ENCODE measurements at places on chromosomes 3 and 15.

GRCh38 chr3:119324899-119325298 is 30.7 kb downstream of the ARHGAP31 start:
- no peak for DNase-seq

DNA sequence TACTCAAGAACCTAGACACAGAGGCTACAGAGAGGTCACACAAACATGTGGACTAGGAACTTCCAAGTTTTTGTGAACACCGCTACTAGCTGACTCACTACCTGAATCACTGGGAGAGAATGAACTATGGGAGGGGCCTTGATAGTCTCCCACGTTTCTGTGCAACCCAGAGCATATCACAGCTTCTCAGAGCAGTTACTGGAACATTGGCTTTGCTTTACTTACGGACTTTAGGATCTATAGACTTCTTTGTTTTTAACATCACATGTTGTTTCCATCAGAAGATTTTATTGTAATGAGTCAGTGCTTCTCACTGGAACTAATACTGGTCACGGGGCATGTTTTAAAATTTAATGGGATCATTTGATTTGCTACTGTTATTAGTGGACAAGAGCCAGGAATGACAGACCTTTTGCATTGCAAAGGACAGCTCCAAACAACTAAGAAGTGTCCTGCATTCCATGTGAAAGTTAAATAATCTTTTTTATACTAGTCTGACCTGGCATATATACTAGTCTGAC is 35.6 kb downstream of the RTP4 start:
- DNase-seq, result peak; percentile 96

- no peak for DNase-seq
Observed at GRCh38 chr15:39473298-39473947, 107.5 kb upstream of the THBS1 start.

DNA sequence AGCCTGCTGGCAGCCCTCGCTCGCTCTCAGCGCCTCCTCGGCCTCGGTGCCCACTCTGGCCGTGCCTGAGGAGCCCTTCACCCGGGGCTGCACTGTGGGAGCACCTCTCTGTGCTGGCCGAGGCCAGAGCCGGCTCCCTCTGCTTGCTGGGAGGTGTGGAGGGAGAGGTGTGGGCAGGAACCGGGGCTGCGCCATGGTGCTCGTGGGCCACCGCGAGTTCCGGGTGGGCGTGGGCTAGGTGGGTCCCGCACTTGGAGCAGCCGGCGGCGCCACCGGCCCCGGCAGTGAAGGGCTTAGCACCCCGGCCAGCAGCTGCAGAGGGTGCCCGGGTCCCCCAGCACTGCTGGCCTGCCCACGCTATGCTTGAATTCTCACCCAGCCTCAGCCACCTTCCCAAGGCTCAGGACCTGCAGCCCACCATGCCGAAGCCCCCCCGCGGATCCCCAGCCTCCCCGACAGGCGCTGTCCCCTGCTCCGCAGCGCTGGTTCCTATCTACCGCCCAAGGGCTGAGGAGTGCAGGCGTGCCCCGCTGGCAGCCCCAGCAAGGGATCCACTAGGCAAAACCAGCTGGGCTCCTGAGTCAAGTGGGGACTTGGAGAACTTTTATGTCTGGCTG is 863.3 kb downstream of the IGSF11 start:
- no peak for DNase-seq

DNA sequence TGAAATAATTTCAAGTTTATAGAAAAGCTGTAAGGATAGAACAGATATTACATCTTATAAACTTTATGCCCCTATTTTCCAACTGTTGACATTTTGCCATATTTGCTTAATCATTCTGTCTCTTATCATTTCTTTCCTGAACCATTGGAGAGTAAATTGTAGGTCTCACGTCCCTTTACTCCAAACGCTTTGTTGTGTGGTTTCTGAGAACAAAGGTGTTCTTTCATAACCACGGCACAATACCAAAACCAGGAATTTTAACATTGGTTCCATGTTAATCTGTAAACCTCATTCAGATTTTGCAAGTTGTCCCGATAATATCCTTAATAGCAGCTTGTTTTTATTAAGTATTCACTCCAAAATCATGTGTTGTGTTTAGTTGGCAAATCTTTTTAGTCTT is 134.8 kb downstream of the AKAP13 start:
- DNase-seq, result no peak

GRCh38 chr3:194000100-194000499 is 135.8 kb upstream of the HES1 start:
- no peak for DNase-seq

DNA sequence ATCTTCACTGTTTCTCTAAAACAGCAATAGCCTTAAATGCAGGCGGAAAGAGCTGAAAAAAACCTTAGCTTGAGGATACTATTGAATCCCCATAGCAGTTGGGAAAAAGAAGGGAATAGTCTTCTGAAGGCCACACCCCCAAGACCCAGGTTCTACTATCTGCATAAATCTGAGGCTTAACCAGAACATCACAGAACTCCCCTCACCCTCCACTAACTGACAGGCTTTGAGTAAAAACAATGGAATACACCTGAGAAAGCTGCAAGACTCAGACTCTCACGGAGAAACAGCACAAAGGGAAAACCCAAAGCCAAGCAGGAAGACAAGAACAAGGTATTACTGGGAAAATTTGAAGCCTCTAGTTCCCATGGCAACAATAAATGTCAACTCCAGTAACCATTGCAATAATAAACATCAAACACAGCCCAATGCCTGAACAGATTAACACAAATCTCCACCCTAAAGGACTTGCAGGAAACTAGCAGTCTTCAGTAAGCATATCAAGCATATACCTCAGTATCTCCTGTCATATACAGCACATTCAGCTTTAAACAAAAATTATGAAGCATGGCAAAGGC is 56.4 kb downstream of the TMCC1 start:
- DNase-seq, result peak; percentile 22

- peak; percentile 29 for DNase-seq
Observed at GRCh38 chr3:125202197-125202596, 10.4 kb downstream of the SLC12A8 start.

- DNase-seq, result no peak
Observed at GRCh38 chr3:12425850-12426579, 58.3 kb upstream of the TSEN2 start.

GRCh38 chr15:63396152-63396928 is 14.7 kb upstream of the CA12 start:
- DNase-seq, result no peak

DNA sequence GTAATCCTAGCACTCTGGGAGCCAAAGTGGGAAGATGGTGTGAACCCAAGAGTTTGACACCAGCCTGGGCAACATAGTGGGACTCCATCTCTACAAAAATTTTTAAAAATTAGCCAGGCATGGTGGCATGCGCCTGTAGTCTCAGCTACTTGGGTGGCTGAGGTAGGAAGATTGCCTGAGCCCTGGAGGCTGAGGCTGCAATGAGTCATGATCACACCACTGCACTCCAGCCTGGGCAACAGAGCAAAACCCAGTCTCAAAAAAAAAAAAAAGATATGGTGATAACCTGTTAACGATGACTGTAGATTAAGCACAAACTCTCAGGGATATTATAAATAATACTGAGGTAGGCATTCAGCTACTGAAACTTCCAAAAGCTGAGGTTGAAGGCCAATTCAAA is 107.5 kb downstream of the SLC49A4 start:
- no peak for DNase-seq

GRCh38 chr3:163773136-163773535 is 1305.2 kb downstream of the SI start:
- DNase-seq, result no peak

DNA sequence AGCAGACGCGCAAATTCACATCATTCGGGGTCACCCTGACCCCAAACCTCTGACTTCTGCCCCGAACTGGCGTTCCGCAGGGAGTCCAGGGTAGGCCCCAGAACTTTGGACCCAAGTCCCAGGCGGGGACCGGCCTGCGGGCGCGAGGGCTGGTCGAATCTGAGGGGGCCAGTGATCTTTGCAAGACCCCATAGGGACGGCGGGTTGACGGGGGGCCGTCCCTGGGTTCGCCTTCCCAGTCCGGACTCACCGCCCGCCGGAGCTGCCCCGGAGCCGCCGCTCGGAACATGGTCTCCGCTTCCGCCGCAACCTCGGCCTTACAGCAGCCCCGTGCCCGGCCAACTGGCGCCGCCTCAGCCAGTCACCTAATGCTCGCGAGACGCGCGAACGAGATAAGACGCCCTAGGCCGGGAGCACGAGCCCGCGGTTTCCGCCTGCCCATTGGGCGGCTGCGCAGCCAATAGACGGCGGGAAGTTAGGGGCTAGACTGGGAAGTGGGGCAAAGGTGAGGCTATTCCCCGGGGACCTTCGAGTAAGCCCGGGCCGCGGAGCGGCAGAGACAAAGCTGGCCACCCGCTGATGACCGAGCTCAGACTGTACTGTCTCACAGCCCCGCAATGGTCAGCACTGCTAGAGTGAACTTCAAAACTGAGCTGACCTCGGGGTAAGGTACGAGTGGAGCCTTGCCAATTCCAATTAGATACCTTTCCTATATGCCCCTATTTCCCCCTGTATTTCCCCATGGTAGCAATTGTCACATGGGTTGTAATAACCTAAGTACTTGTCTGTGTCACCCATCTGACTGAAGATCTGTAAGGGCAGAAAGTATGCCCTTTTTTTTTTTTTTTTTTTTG is at the start of gene ETFA:
Gene ETFA, minus strand, starts transcription at position 370 of the 854 bp plus-strand sequence. Its CDS starts 81 bp downstream, at position 289.
- peak; percentile 95 for DNase-seq

- no peak for DNase-seq
Observed at GRCh38 chr3:150867434-150867833, 37.8 kb downstream of the MINDY4B start.

DNA sequence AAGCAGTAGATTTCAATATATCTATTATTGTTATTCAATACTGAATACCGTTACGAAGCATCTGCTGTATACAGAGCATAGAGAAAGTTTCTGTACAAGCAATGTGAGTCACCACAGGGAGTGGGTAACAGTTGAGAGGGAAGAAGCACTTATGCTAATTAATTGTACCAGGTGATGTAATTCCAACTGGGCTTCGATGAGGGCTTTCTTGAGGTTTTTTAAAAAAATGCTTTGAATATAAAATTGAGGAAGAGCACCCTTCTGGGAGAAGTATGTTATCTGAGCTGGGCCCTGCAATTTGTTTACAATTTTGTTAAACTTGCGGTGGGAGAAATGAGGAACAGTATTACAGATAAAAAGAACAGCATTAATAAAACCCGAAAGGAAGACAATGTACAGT is 197.9 kb downstream of the TPRG1 start:
- DNase-seq, result no peak

- no peak for DNase-seq
Observed at GRCh38 chr15:99321468-99321867, 70.2 kb downstream of the LRRC28 start.

- DNase-seq, result no peak
Observed at GRCh38 chr3:143653493-143653892, 194.8 kb downstream of the SLC9A9 start.

- peak; percentile 1 for DNase-seq
Observed at GRCh38 chr3:87228316-87228715, 1.2 kb downstream of the CHMP2B start.

DNA sequence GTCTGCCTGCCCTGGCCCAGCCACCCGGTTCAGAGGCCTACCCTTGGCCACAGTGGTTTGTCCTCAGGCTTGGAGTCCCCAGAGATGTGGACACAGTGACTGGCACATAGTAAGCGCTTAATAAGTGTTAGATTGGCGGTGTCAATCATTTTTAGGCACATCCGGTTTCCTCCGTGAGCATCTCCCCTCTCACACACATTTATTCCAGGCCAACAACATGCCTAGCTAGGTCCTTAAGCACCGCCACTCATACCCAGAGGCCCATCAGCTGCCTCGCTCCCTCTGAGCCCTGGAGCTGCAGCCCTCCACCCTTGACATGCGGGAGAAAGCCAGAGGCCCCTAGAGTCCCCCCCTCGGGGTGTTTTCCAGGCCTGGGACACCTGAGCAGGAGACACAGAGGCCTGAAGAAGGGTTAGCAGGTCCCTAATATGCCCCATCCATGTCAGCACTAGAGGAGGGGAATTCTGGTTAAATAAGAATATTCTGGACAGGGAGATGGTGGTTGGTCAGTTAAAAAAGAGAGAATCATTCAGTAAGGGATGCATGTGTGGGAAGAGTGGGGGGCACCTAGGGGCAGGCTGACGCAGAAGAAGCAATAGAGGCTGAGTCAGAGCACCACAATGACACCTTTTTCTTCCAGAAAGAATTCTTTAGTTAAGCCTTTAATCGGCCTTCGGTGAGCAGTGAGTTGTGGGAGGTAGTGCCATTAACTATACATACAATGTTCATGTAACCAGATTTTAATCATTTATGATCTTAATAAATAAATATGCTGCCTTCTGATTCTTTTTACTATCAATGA is 22.3 kb downstream of the NR2F2 start:
- peak; percentile 74 for DNase-seq

DNA sequence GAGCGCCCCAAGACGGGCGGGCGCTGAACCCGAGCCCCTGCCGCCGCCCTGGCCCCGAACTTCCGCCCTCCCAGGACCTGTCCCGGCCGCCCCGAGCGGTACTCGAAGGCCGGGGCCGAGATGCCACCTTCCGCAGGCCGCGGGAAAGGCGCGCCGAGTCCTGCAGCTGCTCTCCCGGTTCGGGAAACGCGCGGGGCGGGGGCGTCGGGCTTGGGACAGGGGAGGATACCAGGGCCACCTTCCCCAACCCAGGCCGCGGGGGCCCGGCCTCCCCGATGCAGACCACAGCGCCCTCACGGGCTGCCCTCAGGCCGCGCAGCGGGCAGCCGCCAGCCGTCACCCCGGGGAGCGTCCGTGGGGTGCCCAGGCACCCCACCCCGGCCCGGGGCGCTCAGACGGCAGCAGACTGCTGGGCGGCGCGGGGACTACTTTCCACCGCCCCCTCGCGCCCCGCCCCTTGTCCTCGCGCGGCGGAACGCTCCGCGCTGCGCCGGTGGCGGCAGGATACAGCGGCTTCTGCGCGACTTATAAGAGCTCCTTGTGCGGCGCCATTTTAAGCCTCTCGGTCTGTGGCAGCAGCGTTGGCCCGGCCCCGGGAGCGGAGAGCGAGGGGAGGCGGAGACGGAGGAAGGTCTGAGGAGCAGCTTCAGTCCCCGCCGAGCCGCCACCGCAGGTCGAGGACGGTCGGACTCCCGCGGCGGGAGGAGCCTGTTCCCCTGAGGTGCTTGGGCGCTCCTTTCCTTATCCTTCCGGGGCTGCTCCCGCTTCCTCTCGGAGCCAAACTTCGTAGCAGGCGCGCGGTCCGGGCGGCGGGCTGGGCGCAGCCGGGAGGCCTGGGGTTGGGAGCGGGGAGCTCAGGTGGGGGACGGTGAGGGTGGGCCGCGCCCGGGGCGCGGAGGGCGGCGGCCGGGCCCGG is at the start of gene CTNNB1:
Gene CTNNB1, plus strand, starts transcription at position 556 of the 916 bp plus-strand sequence. CDS start 24,564 bp downstream, outside the sequence.
- DNase-seq, result peak; percentile 98

Measured in astrocyte of the spinal cord (primary cell).